ENCODE measurements at places on chromosomes 4 and X. TPM values are rescaled to one million over a fixed set of nuclear protein-coding genes. Genes with fewer than 3 reads are reported as not detected.

Gene EFHC2
- 2.8 TPM for total RNA-seq

GRCh38 chrX:16993791-16994318, 47.4 kb downstream of the REPS2 start:
- no peak for DNase-seq
- no peaks in the 10 kb centered on the region for H3K4me1 ChIP-seq
- H3K27me3 ChIP-seq: no peaks in the 10 kb centered on the region
- no peak overlapping the region for H3K27ac ChIP-seq

Gene HSD17B13
- total RNA-seq: 0.25 TPM

DNA sequence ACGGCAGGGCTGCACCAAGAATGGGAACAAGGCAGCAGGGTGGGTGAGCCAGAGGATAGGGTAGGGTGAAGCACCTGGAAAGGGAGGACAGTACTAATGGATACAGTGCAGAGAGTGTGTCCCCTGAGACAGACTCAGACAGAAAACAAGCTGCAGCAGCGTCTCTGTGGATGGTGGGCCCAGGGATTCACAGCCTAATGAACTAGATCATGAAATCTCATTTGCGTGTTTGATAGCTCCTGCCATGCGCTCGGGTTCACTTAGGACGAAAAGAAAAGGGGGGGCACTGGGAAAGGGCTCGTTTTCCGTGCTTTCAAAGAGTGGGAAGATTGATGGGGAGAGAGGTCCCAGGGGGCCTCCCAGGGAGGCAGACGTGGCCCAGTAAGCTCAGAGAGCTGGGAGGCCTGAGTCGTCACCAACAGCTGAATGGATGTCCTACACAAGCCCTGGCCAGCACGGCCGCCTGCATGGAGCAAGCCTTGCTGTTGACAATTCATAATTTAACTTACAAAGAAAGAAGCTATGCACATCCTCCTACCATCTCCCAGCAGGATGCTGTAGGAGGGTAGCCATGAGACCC, 446.9 kb downstream of the BCOR start:
- peak overlapping the region; percentile 42 for H3K27ac ChIP-seq
- H3K27me3 ChIP-seq: no peaks in the 10 kb centered on the region
- H3K4me3 ChIP-seq: no peak overlapping the region
- H3K36me3 ChIP-seq: no peaks in the 10 kb centered on the region
- no peak for DNase-seq
- peaks cover 42% of the 10 kb centered on the region for H3K4me1 ChIP-seq

Gene DCAF8L2
- not detected for total RNA-seq

Gene CTAG2
- not detected for total RNA-seq

DNA sequence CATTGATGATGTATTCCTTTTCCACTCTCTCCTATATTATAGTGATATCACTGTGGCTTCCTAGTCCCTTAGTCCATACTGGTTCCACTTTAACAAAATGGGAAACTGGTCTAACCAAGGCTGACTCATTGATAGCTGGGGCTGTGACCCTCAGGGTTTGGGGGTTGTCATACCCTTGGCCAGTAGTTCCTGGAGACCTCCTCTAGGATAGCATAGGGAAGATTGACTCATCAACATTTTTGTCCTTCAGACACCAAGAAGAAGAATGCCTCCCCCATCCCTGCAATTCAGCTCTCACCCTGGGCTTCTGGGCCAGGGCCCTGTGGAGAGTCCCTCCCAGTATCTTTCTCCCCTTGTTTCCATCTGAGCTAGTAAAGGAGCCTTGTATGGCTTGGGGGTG, 68.8 kb upstream of the PRPS1 start:
- H3K4me3 ChIP-seq: no peak overlapping the region
- H3K27me3 ChIP-seq: no peaks in the 10 kb centered on the region
- DNase-seq: no peak
- H3K36me3 ChIP-seq: no peaks in the 10 kb centered on the region

DNA sequence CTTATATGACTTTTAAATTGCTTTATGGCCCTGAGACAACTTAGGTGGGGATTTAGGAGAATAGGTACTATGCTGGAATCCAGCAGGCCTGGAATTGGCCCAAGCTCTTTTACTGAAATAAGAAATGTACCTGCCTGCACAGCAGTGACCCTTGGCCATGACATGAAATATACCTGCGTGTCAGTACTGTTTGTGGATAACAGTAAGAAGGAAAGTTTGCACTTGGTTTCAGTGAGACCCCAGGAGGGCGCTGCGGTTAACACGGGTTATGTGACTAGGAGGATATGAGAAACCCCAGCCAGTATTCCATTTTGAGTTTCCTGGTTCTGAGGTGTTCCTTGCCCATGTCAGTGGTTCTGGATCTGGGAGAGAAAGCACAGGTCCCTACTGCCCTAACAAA, 5.3 kb downstream of the MTM1 start:
- H3K4me3 ChIP-seq: 0 out of 2 replicates have a peak overlapping the region, but pooled peaks have one; percentile 16
- no peak for DNase-seq
- peaks cover 10% of the 10 kb centered on the region for H3K27me3 ChIP-seq
- H3K27ac ChIP-seq: no peak overlapping the region

DNA sequence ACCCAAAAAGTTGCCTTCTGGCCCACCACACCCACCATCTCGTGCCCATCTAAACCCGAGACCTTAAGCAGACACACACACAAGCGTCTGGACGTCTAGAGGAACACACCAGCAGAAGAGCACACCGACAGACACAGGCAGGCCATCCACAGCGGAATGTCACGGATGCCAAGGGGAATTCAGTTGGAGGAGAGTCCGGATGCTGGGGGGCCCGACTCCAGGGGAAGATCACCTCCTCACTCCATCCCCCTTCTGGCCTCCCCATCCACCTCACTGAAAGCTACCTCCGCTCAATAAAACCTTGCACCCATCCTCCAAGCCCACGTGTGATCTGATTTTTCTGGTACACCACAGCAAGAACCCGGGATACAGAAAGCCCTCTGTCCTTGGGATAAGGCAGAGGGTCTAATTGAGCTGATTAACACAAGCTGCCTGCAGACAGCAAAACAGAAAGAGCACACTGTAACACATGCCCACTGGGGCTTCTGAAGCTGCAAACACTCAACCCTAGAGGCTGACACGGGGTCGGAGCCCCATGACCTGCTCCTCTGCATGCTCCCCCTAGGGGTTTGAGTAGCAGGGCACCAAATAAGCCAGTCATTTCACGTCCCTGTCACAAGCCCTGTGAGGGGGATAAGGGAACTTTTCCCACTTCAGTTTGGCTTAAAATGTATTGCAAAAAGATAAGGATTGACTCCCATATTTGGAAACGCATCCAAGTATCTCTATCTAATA, 339.6 kb upstream of the PCDH10 start:
- H3K27ac ChIP-seq: no peak overlapping the region
- H3K36me3 ChIP-seq: peaks cover 9% of the 10 kb centered on the region
- no peak overlapping the region for H3K4me3 ChIP-seq
- H3K27me3 ChIP-seq: no peaks in the 10 kb centered on the region
- peaks cover 5% of the 10 kb centered on the region for H3K4me1 ChIP-seq
- peak; percentile 61 for DNase-seq

Gene P2RY8
- total RNA-seq: 0.32 TPM

DNA sequence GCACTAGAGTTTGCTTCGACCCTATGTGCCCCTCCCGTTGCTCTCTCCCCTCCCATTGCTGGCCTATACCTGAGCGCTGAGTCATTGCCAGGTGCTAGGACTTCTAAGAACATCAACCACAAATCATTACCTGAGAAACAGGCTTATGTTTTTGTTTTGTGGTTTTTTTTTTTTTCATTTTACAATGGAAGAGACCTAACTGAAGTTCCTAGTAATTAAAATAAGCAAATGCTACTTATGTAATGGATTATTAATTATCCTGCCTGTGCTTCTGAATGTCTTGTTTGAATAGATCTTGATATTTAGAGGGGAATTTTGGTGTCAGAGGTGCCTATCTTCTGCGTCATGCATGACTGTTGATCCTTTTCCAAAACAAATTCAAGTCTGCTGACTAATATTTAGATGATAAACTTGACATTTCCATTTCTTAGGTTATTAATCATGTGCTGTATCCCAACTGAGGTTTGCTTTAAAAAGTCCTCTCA, 275.4 kb upstream of the CPEB2 start:
- H3K27me3 ChIP-seq: no peaks in the 10 kb centered on the region
- H3K4me3 ChIP-seq: no peak overlapping the region
- H3K4me1 ChIP-seq: peaks cover 15% of the 10 kb centered on the region
- H3K27ac ChIP-seq: no peak overlapping the region
- DNase-seq: no peak

DNA sequence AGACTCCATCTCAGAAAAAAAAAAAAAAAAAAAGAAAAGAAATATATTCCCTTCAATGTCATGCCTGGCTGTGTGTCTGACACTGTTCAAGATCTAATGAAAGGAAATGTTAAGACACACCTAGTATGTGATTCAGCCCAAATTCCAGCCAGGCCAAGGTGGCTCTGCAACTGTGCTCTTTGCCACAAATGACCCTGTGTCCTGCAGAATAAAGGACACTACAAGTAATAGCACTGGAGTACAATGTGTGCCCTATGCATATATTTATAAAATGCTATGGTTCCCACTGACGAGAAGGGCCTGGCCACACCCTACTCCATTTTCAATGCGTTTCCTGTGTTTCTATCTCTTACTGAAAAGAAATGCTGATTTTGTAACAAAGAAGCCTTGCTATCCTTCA, 98.0 kb upstream of the SORBS2 start:
- no peak for DNase-seq
- H3K4me1 ChIP-seq: peaks cover 23% of the 10 kb centered on the region
- H3K27me3 ChIP-seq: no peaks in the 10 kb centered on the region

DNA sequence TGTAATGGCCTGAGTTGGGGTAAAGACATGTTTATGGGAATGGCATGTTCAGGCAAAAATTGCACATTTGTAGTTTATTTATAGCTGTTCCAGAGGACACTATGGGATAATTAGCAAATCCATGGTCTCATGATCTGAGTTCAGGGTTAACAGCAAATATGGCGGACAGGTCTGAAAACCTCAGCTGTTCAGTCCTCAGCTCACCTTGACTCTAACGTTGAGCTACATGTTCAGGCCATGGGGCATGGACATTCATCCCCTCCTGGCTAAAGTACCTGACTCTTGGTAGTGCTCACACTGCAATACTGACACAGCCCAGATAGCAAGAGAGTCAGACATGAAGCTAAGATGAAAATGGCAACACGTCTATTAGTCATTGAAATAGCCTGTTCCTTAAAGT, 161.6 kb upstream of the GPC4 start:
- no peak overlapping the region for H3K27ac ChIP-seq
- H3K27me3 ChIP-seq: peaks cover 6% of the 10 kb centered on the region
- peaks cover 18% of the 10 kb centered on the region for H3K4me1 ChIP-seq
- no peak for DNase-seq

- peaks cover 16% of the 10 kb centered on the region for H3K4me1 ChIP-seq
- H3K27me3 ChIP-seq: no peaks in the 10 kb centered on the region
- no peak for DNase-seq
- H3K4me3 ChIP-seq: no peak overlapping the region
Measured at GRCh38 chr4:185664481-185664880, 129.2 kb upstream of the PDLIM3 start.

Gene CCNA2
- total RNA-seq: 81.1 TPM

- H3K27ac ChIP-seq: no peak overlapping the region
- no peak overlapping the region for H3K4me3 ChIP-seq
- no peaks in the 10 kb centered on the region for H3K4me1 ChIP-seq
- no peaks in the 10 kb centered on the region for H3K27me3 ChIP-seq
- no peak for DNase-seq
- H3K36me3 ChIP-seq: no peaks in the 10 kb centered on the region
Measured at GRCh38 chr4:72375073-72375736, 193.8 kb downstream of the ADAMTS3 start.

Gene SUPT20HL2
- total RNA-seq: not detected

- H3K4me3 ChIP-seq: no peak overlapping the region
- no peak for DNase-seq
- H3K36me3 ChIP-seq: no peaks in the 10 kb centered on the region
- no peaks in the 10 kb centered on the region for H3K27me3 ChIP-seq
- peaks cover 21% of the 10 kb centered on the region for H3K4me1 ChIP-seq
Measured at GRCh38 chr4:182827166-182827565, 90.0 kb downstream of the DCTD start.

DNA sequence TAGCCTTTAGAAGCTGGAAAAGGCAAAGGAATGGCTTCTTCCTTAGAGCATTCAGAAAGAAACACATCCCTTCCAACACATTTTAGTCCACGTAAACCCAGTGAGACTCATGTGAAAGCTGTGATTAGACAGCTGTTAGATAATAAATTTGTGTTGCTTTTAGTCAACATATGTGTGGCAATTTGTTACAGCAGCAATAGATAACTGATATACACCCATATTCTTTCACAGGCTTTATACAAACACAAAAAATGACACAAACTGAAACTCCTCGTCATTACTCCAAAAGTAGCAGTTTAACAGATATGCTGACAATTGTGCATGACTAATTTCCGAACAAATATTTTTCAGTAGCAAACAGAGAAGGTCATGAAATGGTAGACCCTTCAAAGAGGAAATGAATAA, 65.3 kb downstream of the ANTXR2 start:
- no peak for DNase-seq
- peaks cover 12% of the 10 kb centered on the region for H3K4me1 ChIP-seq

DNA sequence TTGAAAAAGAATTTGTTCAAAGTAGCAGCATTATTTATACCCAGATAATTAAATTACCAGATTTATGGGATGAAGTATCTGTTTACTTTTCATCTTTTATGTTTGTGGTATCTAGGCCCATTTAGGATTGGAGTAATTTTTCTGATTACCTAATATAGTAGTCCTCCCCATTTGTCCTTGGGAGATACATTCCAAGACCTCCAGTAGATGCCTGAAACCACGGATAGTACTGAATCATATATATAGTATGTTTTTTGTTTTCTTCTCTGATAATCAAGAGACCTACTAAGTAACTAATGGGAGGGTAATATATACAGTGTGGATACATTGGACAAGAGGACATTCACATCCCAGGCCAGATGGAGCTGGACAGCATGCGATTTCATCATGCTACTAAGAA, 30.7 kb upstream of the PTPN13 start:
- DNase-seq: no peak
- H3K4me1 ChIP-seq: peaks cover 8% of the 10 kb centered on the region
- no peaks in the 10 kb centered on the region for H3K36me3 ChIP-seq
- no peaks in the 10 kb centered on the region for H3K27me3 ChIP-seq

Gene CYLC1
- not detected for total RNA-seq

Gene FGF13
- 32.2 TPM for total RNA-seq

Gene SCD5
- 4.9 TPM for total RNA-seq

GRCh38 chr4:972651-973424, 531 bp downstream of the DGKQ start:
- 0 out of 2 replicates have a peak, but pooled peaks cover 2% of the 10 kb centered on the region for H3K36me3 ChIP-seq
- no peaks in the 10 kb centered on the region for H3K4me1 ChIP-seq
- H3K4me3 ChIP-seq: peak overlapping the region; percentile 47

GRCh38 chr4:26873391-26874026, 12.9 kb downstream of the STIM2 start:
- H3K36me3 ChIP-seq: no peaks in the 10 kb centered on the region
- H3K4me1 ChIP-seq: peaks cover 9% of the 10 kb centered on the region
- H3K4me3 ChIP-seq: no peak overlapping the region
- H3K27me3 ChIP-seq: no peaks in the 10 kb centered on the region

Gene CPE
- 10.9 TPM for total RNA-seq
